Stromal cell of bone marrow (primary cell): ENCODE measurements at places on chromosomes 13 and 19.

- no peak for DNase-seq
Observed at GRCh38 chr19:13146763-13147563, 3.2 kb downstream of the STX10 start.

DNA sequence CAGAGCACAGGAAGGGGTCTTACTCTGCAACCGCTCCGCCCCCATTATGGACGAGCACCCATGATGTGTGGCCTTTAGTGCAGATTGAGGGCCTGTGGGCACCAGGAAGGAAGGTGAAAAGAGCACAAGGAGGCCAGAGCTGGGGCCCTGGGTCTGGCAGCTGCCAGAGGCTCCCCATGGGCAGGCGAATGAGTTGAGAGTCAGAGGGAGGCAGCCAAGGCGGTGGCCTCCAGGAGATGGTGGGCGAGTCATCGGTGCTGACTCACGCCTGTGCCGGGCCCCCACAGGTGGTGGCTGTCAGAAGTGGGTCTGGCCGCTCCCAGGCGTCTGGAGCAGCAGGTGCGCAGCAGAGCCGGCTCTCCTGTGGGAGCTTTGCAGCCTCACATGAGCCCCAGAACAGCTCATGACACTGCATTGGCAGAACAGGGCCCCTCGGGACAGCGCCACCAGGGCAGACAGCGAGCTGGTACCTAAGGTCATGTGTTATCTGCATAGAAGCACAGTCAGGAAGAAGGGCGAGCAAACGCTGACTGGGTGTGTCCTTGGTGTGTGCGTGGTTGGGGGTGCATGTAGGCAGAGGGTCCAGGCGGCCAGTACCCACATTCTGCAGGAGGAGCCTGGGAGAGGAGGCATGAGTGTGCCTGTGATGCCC, 68.8 kb downstream of the CHST8 start:
- no peak for DNase-seq

DNA sequence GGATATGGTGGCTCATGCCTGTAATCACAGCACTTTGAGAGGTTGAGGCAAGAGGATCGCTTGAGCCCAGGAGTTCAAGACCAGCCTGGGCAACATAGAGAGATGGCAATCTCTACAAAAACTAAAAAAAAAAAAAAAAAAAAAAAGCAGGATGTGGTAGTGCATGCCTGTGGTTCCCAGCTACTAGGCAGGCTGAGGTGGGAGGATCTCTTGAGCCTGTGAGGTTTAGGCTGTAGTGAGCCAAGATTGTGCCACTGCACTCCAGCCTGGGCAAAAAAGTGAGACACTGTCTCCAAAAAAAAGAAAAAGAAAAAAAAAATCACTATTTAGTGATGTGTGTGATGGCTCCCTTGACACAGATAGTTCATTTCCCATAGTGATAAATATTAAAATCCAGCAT, 365.0 kb upstream of the NBEA start:
- peak; percentile 9 for DNase-seq

DNA sequence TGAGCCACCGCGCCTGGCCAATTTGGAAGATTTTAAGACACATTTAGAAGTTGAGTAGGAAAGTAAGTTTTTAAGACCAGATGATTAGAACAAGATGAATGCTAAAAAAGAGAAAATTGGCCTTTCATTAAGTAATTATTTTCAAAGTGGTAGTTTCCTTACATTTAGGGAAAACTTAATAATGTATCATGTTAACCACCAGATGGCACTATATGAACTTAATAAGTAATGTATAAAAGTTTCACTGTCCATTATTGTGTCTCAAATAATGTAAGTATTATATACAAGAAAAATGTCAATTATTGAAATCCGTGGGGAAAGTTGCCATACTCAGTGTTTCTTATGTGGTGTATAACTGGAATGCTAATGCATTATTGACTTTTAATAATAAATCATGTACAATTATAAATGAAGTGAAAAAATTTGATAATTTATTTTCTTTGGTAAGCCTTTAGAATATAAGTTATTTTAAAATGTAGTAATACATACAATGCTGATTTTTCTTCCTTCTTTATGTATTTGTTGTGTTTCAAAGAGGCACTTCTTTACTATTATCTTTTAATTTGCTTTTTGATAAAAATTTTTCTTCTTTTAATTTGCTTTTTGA, 29.2 kb downstream of the COG6 start:
- DNase-seq = no peak

- DNase-seq = no peak
Observed at GRCh38 chr13:98648686-98649085, 71.8 kb upstream of the STK24 start.

GRCh38 chr19:6213696-6214641, 65.8 kb downstream of the MLLT1 start:
- DNase-seq = no peak

DNA sequence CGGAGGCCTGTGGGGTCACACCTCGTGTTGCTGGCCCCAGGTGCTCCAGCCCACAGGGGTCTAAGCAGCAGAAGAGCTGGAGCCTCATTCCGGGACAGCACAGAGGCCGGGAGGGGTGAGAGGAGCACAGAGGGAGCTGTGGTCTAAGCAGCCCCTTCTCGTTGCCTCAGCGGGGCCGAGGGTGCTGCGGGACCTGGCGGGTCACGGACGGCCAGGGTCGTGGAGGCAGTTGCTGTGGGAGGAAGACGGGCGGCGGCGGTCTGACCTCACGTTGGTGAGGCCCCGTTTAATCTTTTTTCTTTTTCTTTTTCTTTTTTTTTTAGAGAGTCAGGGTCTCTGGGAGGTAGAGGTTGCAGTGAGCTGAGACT, 21.7 kb downstream of the PIAS4 start:
- no peak for DNase-seq

- DNase-seq = no peak
Observed at GRCh38 chr13:44199627-44200207, 173.9 kb upstream of the SERP2 start.

DNA sequence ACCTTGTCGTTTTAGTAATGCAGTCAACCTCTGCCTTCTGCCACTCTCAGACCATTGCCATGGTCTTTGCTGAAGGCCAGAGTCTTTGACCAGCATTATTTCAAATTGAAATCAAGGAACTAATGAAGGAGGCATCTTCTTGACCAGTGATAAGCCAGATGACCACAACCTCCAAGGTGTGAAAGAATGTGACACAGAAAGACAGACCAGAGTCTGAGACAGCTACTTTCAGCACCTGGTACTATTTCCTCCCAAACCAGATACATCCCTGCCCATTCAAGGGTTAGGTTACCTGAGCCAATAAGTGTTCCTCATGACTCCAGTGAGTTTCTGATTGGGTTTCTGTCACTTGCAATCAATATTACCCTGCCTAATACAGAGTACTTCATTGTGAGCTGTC, 20.3 kb upstream of the RNASEH2B start:
- DNase-seq = no peak

DNA sequence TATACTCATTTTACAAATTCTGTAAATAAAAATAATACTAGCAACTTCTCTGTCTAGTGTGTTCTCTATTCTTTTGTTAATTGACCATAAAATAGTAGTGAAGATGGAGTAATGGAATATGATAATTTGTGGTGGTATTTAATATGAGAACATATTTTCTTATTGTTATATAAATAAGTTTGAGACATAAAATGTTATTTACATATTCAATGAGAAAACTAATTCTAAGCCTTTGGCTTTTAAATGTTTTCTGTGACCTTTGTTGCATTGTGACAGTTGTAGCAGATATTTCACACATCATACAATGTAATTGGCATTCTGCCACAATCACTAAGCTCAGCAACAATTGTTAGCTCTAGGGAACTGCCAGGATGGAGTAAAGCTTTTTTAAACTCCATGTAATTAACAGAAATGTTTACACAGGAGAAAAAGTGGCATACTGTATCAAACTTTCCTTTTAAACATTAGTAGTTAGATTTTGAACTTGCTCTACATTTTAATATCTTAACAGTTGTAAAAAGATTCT, 562.1 kb upstream of the PCDH9 start:
- no peak for DNase-seq

DNA sequence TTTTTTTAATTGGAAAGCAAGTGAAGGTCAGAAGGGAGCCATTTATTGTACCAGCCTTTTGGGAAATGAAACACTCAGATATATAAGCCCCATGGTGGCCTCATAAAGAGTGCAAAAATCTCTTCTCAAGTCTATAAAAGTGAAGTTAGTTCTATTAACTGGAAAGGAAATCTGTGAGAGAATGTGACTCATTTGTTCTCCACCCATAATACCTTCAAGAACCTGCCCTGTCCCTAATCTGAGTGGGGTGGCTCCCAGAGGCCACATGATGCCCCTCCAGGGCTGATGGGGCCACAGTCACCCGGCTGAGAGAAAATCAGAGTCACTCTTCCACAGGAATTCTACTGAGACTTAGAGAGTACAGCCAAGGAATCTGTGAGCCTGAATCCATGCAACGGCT, 65.8 kb upstream of the SERP2 start:
- DNase-seq = no peak

DNA sequence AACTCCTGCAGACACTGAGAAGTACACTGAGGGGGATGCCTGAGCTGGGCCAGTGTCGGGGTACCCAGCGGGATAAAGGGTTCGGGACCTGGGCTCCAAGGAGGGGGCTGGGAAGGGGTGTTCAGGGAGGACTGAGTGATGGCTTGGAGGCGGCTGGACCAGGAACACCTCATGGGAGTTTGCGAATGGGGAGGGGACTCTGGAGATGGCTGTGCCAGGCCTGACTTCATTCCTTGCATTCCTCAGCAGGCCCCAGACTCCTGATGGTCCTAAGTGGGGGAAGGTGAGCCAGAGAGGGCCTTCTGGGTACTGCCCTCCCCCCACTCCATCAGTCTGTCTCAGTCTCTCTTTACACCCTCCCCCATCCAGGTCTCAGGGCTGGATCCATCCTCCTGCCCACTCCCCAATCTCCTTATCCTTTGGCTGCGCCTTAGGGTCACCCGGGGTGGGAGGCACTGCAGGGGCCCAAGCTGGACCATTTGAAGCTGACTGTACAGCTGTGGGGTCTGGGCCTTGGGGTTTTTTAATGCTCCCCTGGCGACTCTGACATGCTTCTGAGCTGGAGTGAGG, 13.8 kb downstream of the PAK4 start:
- DNase-seq = no peak

DNA sequence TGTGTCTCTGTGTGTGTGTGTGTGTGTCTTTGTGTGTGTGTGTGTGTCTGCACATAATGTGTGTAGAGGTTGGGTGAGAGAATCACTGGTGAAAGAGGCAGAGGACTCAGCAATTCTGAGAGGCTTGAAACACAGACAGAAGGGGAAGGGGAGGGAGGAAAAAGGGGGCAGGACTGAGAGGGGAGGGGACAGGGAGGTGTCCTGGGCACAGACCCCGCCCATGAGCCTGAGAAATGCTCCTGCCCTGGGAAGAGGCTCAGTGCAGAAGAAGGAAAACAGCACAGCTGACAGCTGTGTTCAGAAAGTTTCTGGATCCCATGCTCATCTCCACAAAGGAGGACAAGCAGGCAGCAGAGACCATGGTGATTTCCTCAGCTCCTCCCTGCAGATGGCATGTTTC, 59.1 kb upstream of the CEACAM8 start:
- DNase-seq = no peak
